ENCODE measurements at places on chromosomes 3 and 15.

DNA sequence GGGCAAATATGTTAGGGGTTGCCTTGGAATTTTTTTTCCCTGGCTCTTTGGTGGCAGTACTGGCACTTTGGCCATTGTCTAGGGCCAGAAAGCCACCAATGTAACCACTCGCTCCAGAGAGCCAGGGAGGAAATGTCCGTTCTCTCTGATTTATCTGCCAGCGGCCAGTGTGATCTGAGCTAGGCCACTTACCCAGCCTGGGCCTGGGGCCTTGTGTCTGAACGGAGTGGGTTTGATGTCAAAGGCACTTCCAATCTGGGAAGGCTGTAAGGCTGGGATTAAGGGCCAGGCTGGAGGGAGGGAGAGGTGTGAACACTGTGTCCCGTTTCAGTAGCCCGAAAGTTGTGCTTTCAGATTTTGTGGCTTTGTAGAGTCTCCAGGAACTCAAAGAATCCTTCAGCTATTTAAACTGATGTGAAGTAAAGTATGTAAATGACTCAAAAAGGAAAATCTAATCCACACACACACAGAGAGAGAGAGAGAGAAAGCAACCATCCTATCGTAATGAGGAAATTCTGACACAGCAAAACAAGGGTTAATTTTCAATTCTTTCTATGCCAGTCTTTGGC is 271.0 kb downstream of the PDZRN3 start:
- DNase-seq: no peak

DNA sequence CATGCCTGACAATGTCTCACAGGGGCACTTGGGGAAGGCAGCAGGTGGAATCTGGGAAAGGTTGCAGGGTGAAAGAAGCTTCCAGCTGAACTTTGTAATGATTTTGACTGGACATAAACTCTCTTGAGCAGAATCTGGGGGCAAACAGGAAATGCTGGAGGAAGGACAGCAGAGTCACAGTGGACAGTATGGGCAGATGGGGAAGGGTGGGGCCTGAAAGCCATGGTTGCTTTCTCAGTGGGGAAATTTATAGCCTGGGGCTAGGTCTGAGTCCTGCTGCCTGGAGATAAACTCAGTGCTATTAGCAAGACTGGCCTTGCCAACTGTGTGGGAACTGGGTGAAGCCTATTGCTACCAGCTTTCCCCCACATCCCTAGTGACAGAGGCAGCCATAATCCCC is 203.2 kb downstream of the OSBPL10 start:
- DNase-seq: no peak

DNA sequence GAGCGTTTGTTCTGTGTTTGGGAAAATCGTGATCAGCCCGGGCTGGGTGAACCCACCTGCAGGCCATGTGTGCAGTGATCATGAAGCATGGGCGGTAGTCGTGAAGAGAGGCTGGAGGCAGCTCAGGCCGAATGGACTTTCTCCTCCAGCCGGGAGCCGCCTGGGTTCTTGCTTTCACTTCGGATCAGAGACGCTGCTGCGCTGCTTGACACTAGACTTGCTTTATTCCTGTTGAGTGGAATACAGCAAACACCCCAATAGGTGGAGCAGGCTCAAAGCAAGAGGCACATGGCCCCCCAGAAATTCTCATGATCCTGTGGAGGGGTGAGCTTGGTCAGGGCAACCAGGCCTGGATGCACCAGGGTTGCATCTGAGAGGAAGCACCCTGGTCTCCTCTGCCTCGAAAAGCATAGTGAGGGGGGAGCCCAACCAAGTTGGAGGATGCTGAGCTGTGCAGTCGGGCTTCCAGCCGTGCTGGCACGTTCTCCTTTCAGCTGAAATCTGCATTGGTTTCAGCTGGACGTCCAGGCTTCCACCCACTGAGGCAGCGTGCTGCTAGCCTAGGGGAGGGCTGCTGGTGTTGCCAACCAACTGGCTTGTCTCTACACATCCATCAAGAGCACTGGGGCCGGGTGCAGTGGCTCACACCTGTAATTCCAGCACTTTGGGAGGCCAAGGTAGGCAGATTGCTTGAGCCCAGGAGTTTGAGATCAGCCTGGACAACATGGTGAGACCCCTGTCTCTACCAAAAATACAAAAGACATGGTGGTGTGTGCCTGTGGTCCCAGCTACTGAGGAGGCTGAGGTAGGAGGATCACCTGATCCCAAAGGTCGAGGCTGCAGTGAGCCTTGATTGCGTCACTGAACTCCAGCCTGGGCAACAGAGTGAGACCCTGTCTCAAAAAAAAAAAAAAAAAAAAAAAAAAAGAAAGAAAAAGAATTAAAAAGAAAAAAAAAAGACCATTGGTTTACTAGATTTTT is 2.8 kb upstream of the NRROS start:
- no peak for DNase-seq

GRCh38 chr3:159418571-159419526 is 569.8 kb upstream of the IL12A start:
- DNase-seq: no peak

DNA sequence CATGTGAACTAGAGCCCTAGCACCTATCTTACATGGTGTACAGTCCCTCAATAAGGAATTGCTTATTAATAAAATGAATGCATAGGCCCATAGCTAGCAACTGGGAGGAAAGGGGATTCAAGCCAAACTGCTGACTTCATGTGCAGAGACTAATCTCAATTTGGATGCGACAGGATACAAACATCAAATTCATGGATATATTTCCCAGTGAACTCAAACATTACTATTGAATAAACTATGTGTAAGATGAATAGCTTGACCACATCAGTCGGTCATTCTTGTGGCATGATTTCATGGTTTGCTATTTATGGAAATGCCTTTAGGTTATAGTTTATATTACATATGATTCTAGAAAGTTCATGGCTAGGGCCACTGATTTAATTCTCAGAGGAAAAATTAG is 268.6 kb upstream of the SLITRK3 start:
- no peak for DNase-seq

GRCh38 chr15:49320351-49320750 is 102.7 kb upstream of the FGF7 start:
- no peak for DNase-seq

GRCh38 chr15:92624401-92624991 is 31.1 kb downstream of the FAM174B start:
- no peak for DNase-seq

- no peak for DNase-seq
Observed at GRCh38 chr15:47719730-47720129, 2.4 kb downstream of the SEMA6D start.

- no peak for DNase-seq
Observed at GRCh38 chr15:83533410-83533962, 86.3 kb downstream of the SH3GL3 start.

DNA sequence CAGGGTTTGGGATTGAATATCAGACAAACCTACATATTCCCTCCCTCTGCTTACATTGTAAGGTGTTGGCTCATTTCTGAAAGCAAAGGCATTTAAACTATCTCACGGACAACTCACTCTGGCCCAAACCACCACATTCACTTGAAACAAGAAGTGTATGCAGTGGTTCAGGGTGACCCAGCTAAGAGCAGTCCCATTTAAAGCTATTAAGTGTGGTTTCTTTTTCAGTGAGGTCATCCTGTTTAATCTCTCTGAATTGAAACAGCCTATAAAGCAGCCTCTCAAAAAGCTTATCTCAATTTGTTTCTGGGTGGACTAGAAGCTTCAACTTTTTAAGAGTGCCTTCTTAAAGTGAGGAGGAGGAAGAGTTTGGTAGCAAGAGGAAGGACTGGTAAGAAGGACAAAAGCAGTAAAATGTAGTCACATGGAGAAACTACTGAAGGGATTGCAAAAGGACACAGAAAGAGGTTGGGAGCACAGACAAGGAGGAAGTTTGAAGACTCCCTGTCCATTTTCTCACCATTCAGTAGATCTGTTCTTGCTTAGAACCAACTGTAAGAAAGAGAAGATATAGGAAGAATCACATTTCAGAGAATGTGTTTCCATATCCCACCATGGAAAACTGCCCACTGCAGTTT is 151.6 kb downstream of the TMCO5A start:
- no peak for DNase-seq

- no peak for DNase-seq
Observed at GRCh38 chr3:111517801-111518200, 24.2 kb upstream of the CD96 start.

DNA sequence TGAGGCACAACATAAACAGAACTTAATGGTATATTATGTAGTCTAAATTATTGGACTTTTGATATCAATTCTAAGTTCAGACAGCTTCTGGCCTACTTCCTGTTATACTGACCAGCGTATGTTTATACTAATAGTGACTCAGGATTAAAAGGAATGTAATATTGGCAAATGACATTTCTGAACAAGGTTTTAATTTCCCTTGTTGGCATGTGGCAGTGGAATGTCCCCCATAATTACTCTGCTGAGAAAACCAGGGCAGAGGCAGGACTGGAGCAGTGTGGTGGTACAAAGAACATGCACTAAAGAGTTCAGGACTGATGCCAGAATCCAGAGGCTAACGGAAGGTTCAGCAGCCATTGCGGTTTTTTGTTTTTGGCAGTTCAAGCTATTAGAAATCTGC is 184.0 kb downstream of the KCNAB1 start:
- no peak for DNase-seq

DNA sequence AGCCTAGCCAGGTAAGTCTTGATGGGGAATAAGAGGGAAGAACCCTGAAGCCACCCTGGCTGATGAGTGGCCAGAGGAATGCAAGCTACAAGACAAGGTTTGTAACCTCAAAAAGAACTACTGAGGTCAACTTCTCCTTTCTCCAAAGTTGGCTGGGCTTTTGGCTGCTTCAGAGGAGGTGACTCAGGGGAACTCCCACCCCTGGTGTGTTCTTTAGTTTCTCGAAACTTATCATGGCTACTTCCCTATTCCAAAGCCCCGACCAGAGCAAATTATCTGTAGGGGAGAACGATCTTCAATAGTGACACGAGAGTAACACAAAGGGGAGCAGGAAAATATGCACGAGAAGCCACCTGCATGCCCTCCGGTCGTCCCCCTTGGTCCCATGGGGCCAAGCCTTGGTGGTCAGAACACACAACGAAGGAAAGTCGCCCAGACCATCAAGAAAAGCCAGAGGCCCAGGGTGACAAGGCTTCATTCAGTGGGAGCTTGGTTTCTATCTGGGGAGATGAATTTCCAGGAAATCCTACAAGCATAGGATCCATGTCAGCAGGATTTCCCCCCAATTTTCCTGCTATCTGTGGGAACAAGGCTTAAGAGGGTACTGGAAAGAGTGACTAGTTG is 6.5 kb upstream of the BCL2A1 start:
- no peak for DNase-seq

All from cortex of kidney (tissue), 1 donor.